Astrocyte of the hippocampus (primary cell): ENCODE measurements at places on chromosomes 7 and 10.

GRCh38 chr7:126608339-126608776 is 644.4 kb downstream of the GRM8 start:
- peak; percentile 8 for DNase-seq

DNA sequence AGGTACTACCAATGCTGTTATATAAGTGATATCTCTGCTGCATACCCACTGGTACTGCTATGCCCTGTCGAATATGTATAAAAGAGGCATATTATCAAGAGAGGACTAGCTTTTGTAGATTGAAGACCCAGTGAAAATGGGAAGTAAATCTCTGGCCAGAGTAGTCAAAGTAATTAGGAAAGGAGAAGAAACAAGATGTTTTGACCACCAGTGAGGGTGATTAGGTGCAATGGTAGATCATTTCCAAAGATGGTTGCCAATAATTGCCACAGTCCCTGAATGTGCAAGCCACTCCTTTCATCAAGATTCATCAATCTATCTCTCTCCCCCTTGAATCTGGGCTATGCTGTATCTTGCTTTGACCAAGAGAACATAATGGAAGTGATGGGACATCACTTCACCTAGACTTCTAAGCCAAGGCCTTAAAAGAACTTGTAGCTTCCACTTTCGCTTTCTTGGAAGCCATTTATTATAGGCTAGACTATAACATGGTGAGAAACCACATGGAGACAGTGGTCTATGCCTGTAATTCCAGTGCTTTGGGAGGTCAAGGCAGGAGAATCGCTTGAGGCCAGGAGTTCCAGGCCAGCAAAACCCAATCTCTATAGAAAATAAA is 52.6 kb upstream of the ST8SIA6 start:
- DNase-seq = no peak

- no peak for DNase-seq
Measured at GRCh38 chr7:95473276-95473985, 12.3 kb upstream of the ASB4 start.

- DNase-seq = no peak
Measured at GRCh38 chr10:63653747-63654146, 132.5 kb downstream of the REEP3 start.

GRCh38 chr10:29962166-29962850 is 97.1 kb downstream of the JCAD start:
- DNase-seq = no peak

DNA sequence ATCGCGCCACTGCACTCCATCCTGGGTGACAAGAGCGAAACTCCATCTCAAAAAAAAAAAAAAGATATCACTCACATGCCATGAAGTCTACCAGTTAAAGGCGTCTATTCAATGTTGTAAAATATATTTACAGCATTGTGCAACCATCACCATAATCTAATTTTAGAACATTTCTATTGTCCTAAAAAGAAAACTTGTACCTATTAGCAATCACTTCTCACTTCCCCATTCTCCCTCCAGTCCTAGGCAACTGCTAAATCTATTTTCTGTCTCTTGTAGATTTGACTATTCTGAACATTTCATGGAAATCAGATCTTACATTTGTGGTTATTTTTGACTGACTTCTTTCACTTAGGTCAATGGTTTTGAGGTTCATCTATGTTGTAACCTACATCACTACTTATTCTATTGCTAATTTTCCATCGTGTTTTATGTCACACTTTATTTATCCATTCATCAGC is 25.2 kb upstream of the OTUD1 start:
- no peak for DNase-seq

GRCh38 chr7:23468526-23469149 is 1.7 kb downstream of the IGF2BP3 start:
- DNase-seq = peak; percentile 54

- DNase-seq = no peak
Measured at GRCh38 chr7:128006550-128007302, 24.5 kb downstream of the LRRC4 start.

- DNase-seq = peak; percentile 53
Measured at GRCh38 chr10:43138757-43139241, 554 bp downstream of the CSGALNACT2 start.

- no peak for DNase-seq
Measured at GRCh38 chr10:60921633-60922032, 22.4 kb downstream of the RHOBTB1 start.

GRCh38 chr7:149624006-149624405 is 126.4 kb upstream of the ZNF746 start:
- peak; percentile 44 for DNase-seq

- no peak for DNase-seq
Measured at GRCh38 chr10:104016661-104017060, 49.7 kb downstream of the SLK start.

GRCh38 chr7:36532981-36533499 is 143.4 kb downstream of the ANLN start:
- no peak for DNase-seq

GRCh38 chr7:44434201-44434600 is 56.3 kb downstream of the NUDCD3 start:
- DNase-seq = no peak

DNA sequence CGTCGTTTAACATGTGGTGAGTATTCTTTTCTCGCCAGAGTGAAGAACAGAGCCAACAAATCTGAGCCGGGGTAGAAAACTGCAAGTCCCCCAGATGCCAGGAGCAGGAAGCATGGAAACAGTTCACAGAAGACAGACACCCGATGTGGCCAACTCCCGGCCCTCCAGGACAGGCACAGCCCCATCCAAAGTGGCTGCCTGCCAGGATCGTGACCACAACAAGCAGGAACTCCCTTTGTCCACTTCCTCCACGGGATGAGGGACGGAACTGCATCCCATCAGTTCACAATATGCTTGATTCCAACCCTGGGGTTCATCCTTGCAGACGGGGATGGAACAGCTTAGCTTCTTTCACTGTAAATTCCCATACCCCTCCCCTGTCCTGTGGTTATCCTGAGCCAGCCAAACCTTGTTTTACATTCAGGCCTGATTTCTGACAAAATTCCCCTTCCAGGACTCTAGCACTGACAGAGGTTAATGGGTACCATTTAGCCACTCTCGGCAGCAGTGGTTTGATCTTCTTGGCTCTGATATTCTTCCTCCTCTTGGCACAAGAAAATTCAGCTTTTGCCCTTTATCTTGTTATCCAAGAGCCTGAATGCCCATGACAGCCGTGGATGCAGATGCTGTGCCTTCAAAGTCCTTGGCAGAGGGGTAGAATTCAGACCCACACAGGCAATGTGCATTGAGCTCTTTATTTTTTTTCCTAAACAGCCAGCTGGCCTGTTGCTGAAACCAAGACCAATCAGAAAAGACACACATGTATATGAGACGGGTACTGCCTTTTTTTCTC is 105.5 kb upstream of the FAM204A start:
- peak; percentile 56 for DNase-seq

GRCh38 chr10:51430506-51430905 is 268.9 kb downstream of the CSTF2T start:
- no peak for DNase-seq

GRCh38 chr7:117084286-117084685 is 131.0 kb downstream of the ST7 start:
- no peak for DNase-seq

- DNase-seq = peak; percentile 66
Measured at GRCh38 chr7:19713676-19714075, 4.8 kb upstream of the POLR1F start.

DNA sequence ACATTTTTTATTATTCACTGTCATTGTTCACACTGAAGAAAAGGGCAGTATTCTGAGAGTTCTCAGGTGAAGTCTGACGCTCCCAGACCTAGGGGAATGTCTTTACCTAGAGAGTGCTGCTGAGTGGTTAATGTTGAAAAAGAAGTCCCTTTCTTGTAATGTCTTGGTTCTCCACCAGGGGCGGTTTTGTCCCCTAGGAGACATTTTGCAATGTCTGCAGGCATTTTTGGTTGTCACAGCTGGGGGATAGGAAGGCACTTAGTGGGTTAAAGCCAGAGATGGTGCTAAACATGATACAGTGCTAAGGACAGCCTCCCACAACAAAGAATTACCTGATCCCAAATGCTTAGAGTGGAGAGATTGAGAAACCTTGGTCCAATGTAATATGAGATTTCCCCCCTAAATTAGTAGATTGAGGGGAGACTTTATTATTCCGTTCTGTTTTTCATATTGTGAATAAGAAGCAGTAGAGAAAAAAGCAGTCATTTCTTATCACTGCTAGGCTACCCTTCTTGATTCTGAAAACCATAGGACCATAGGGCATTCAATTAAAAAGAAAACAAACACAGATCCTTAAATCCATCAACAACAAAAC is 13.1 kb downstream of the UMAD1 start:
- DNase-seq = no peak

DNA sequence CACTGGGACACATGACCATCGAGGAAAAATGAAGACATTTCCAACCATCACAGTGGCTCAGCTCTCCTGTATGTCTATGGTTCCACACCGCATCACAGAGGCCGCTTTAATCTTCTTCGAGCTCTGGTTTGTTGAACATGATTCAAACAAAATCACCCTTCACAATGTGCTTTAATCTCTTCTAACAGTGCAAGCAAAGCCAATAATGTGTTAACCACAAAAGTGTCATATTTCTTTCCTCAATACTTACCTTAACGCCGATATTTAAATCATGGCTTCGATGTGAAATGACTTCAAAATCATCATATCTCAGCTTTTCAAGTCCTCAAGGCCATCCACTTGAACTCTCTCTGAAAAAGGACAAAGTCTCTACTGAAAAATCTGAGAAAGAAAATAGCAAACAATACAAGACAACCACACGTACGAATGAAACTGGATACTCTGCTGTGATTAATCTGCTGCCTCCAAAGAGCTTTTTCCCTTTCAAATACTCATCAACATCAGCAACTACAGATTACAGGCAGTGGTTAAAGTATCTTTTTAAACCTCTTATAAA is 23.0 kb upstream of the SVIL start:
- peak; percentile 53 for DNase-seq

DNA sequence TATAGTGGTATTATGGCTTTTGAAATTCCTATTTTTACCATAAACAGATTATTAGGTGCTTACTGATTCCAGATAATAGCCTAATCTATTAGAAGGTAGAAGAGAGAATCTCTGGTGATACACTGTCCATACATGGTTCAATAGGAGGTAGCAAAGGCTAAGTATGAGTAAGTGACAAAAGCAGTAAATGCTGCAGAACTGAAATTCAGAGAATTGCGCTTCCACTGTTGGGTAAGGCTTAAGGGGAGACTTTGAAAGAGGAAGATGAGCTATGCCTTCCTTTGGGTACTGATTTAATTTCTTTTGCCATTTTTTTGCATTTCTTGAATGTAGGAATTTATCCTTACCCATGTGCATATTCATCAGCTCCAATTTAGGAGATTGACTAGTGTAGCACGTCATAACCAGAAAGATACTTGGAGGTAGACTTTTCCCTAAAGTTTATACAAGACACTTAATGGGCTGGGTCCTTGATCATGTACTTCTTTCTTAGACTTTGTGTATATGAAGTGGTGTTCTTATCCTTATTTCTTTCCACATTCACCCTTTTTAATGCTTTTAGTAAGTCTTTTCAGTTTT is 15.3 kb downstream of the MKLN1 start:
- no peak for DNase-seq

- DNase-seq = no peak
Measured at GRCh38 chr7:46011501-46011900, 90.4 kb upstream of the IGFBP3 start.

DNA sequence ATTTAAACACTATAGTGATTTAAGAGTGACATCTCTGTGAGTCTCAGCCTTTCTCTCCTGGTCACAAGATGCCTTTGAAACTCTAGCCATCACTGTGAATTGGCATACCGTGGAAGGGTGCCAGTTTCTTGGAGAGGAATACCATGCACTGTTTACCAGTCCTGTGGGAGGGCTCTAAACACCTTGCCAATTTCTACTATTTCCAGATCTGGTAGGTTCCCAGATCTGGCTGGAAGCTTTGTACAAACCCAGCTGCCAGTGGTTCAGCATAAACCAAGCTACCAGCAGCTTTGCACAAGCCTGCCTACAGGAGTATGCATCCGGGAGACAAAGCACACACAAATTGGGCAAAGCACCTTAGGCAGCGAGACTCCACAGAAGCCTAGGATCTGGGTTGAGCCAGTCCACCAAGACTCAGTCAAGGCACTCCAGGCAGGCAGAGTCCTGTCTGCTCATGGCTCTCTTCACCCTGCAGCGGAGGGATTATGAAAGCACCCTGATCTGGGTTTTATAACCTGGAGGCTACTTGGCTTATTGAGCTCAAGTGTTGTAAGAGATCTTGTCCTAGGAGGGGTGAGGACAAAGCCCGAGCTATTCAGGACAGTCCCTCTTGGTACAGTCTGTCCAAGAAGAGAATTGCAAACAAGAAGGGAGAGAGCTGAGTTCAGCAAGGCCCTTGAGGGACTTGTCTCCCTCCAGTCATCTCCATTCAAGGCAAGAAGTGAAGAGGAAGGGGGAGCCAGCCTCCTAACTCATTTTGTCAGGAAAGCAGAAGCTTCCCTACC is 23.6 kb downstream of the MCM10 start:
- DNase-seq = peak; percentile 53
